ENCODE measurements at places on chromosomes 11 and 22.
A peak's percentile ranks its signal among the peaks of the same experiment; 100 is the strongest.

DNA sequence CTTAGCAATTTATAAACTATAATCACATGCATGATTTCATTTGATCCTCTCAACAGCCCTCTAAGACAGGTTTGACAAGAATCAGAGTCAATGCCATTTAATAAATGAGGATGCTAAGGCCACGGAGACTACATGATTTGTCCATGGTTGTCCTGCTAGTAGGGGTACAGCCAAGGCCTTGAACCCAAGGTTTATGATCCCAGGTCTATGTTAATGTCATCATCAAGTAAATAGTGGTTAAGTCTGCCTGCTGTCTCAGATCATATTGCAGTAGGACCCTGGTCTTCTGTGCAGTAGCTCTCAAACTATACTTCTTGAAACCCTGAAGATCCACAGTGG lies 17.7 kb upstream of the SYTL2 start:
- no peak for DNase-seq

DNA sequence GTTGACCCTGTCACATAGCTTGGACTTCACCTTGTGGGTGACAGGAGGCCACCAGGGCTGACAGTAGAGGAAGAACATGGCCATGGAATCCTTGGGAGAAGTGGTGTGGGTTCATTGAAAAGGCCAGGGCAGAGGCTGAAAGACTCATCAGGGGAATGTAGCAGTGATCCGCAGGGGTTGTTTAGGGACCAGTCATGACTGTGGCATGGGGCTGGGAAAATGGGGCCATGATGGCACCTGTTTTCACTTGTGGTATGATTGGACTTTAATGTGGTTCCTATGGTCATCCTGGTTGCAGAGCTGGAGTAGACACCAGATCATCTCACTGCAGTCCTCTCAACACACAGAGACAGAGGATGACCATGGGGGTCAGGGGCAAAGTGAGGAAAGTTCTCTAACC lies 66.7 kb upstream of the MYEOV start:
- DNase-seq, result no peak

GRCh38 chr11:1772270-1773130 lies 8.8 kb upstream of the CTSD start:
- peak; percentile 85 for DNase-seq

DNA sequence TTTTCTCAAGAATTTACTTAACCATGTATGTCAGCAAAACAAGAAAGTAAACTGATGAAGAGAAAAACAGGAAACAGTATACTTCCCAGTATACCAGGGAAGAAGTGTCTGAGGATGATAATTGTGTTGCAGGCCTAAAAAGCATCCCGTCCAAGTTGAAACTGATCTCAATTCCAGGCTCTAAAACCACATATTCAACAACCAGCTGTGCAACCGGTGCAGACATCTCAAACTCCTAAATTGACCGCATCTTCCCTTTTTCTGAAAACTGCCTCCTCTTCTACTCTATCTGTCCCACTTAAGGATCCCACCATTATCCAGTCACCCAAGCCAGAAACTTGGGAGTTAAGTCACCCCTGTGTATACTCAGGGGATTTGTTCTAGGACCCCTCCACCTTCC lies 47.2 kb downstream of the CCDC83 start:
- no peak for DNase-seq
